Stimulated activated CD4-positive, alpha-beta T cell treated with anti-CD3 and anti-CD28 coated beads, Interleukin-4, amount 100 ng/mL, for 1 hour (primary cell): ENCODE measurements at places on chromosomes 3 and 15.

- no peak for DNase-seq
Observed at GRCh38 chr3:125443923-125444322, 68.8 kb upstream of the ZNF148 start.

DNA sequence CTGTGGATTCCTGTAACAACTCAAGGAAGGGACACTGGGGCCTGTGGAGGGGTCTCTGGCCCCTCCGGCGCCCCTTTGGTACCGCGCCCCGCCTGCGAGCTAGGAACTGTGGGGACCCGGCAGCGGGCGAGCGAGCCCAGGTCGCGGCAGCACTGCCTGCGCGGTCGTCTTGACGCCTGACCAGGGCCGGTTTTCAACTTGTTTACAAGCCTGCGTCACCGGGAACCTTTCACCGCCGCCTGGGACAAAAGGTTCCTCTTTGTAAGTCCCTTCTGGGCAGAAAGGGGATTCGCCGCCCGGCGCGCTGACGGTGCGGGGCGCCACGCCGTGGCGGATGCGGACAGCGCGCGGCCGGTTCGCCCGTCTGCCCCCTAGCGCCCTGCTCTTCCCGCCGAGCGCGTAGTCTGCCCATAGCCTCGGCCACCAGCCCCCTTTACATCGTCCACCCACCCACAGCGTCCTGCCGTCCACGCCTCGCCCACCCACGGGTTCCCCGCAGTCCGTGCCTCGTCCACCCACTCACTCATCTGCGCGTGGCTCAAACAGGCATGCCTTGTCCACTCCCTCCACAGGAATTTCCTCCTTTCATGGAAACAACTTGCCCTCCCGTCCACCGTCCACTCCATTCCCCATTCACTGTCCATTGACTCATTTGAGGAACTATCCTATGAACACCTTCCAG lies 5.5 kb upstream of the CFAP100 start:
- peak; percentile 35 for DNase-seq

DNA sequence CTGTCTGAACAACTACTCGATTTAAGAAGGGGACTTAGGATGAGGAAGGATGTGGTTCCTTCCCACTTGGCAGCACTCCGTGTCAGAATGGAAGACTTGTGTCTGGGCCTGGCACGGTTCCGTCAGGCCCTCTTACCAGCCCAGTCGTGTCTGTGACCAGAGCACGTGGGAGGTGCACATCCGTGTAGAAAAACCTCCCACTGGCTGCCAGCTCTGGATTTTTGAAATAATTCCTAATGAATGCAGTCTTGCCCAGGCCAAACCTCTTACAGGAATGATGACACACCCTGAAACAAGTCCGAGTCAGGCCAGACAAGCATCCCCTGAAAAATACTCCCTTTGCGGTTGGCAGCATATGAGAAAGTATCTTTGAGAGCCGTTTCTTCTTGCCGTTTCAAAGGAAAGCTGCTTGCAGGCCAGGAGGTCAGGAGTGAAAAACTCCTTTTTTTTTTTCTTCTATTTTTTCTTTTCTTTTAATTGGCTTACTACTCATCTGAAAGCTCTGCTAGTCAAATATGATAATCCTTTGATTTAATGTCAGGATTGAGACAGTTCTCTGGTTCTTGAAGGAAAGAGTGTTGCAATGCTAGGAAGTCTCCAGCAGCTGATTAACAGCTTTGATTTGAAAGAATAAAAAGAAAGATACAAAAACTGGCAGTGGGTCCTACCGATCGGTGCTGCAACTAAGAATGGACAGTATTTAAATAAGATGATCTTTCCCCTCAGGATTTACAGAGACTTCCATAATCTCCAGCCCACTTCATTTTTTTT lies 19.8 kb downstream of the IL1RAP start:
- DNase-seq: no peak

- no peak for DNase-seq
Observed at GRCh38 chr3:175988401-175988800, 1129.3 kb downstream of the NAALADL2 start.
